ENCODE measurements at places on chromosomes 11 and 22.

DNA sequence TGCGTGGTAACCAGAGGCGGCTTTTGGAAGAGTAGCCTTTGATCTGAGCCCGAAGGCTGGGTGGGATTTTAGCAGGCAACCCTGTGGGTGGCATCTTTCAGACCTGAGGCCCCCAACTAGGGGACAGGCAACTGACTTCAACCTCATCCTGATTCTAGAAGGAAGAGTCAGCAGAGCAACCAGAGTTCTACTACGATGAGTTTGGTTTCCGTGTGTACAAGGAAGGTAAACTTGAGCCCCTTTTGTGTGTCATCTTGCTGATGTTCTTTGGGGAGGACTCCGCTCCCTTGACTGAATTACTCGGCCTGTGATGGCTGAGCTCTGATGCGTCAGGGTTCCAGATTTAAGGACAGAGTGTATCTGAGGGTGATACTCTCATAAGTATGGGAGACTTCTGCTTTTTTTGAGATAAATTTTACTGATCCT is 31.6 kb downstream of the SGSM3 start:
- no peak for DNase-seq

DNA sequence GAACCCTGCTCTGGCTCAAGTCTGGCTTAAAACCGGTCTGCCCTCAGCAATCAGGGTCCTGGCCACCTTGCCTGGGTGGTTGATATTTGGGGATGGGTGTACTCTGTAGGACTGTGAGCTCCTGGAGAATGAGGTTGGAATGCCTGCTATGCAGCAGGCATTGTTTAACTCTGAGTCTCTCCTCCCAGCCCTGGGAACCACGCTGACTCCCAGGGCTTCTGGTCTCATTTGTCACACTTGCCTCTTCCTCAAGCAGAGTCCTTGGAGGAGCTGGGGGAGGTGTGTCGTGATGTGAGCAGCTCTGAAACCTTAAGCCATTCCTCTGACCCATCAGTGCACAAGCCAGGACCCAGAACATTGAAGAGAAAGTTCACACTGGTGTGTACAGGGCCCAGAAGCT is 340.1 kb downstream of the MN1 start:
- DNase-seq: no peak

DNA sequence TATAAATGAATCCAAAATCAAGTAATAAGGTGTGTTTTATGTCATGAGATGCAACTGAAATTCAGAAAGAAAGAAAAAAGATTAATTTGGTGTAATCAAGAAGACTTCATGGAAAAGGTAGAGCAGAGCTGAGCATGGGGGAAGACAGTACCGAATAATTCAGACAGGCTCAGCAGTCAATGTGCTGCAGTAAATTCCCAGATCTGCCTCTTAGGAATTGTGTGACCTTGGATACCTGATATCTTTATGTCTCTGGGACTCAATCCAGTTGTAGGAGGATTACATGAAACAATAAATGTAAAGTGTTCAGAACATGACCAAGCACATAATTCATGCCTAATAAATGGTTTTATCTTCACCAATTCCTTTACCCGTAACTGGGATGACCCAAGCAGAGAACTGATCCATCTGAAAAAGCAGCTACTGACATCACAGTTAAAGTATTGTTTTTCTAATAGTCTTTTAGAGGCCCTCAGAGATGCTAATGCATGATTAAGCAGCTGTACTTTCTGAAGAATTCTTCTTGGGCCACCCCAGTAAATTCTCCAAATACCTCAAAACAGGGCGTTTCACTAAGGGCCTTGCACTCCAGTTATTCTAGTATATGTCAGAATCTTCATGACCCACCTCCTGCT is 7.8 kb downstream of the MS4A12 start:
- DNase-seq: no peak

GRCh38 chr11:102134597-102134996 is 24.4 kb downstream of the YAP1 start:
- DNase-seq: no peak

GRCh38 chr11:6926208-6927029 is at the start of gene ZNF215:
TSS of gene ZNF215 (plus strand) at chr11:6926426. CDS start at chr11:6932273, 5,847 bp downstream.
- DNase-seq: no peak

- peak; percentile 25 for DNase-seq
These were observed 6.7 kb upstream of the CCDC90B start for GRCh38 chr11:83292709-83293456.

GRCh38 chr11:46367244-46367915 is 14.1 kb upstream of the MDK start:
- DNase-seq: peak; percentile 69

DNA sequence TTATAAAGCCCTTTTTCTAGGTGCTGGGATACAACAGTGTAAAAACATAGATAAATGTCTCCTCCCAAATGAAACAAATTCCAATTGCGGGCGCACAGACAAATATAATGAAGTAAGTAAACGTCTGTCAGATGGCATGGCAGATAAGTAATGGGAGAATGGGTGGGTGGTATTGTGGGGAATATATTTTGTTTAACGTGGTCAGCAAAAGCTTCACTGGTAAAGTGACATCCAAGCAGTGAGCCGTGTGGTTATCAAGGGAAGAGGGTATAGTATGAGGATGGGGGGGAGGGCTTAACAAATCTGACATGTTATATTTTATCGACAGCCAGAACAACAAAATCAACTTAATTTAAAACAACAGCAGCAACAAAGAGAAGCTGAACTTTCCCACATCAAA is 1.2 kb downstream of the SVIP start:
- no peak for DNase-seq

DNA sequence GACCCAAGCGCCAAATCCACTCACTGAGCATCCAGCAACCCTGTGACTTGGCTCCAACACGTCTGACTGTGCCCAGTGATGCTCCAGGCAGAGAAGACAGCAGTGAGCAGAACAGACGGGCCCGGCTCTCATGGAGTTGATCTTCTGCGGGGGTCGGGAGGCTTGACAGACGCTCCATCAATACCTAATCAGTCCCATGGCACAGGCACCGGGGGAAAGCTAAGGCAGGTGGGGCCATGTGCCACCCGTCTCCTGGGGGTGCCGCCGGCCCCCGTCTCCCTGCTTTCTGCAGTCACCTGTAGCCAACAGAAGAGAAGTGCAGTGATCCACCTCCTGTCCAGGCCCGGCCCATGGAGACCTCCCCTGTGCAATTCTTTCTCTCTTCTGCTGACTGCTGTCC is 47.5 kb downstream of the LINC01488 start:
- no peak for DNase-seq

DNA sequence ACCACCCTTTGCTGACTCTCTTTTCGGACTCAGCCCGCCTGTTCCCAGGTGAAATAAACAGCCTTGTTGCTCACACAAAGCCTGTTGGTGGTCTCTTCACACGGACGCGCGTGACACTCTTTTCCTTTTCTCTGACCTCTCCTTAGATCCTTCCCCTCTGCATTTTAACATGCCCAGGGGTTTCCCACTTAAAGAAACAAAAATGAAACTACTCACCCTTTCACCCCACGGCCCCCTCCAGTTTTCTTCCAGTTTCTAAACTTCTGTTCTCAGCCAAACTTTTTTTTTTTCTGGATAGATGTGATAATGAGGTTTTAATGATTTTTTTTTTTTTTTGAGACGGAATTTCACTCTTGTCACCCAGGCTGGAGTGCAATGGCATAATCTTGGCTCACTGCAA is 32.8 kb upstream of the NUP50 start:
- no peak for DNase-seq

- no peak for DNase-seq
These were observed 53.4 kb upstream of the ANO1 start for GRCh38 chr11:70024773-70025045.

- DNase-seq: no peak
These were observed 191.6 kb upstream of the CCDC90B start for GRCh38 chr11:83477772-83478171.

- no peak for DNase-seq
These were observed 17.0 kb downstream of the CDKN1C start for GRCh38 chr11:2868506-2869133.

GRCh38 chr11:120964857-120965256 is 59.0 kb upstream of the TBCEL start:
- no peak for DNase-seq

DNA sequence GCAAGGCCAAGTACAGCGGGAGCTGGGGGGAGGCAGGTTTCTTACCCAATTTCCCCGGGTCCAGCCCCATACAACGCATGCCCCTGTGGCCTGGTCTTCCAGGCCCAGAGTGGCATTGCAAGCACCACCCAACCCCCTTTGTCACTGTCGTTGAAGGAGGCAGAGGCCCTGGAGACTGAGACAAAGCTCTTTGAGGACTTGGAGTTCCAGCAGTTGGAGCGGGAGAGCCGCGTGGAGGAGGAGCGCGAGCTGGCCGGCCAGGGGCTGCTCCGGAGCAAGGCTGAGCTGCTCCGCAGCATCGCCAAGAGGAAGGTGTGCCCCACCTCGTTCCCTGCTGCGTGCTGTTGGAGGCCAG is 27.8 kb downstream of the PHLDB1 start:
- DNase-seq: no peak

DNA sequence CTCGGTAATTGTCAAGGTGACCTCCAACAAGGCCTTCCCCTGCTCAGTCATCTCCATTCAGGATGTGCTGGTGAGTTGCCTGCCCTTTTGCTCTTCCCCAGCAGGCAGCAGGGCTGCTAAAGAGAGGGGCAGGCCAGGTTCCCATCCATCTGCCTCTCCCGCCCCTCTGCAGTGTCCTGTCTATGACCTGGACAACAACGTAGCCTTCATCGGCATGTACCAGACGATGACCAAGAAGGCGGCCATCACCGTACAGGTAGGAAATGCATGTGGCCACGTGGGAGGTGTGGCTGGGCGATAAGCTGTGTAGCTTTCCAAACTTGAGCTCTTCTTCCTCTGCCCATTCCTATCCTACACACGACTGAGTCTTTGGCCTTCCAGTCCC is 4.0 kb downstream of the SIDT2 start:
- DNase-seq: no peak

DNA sequence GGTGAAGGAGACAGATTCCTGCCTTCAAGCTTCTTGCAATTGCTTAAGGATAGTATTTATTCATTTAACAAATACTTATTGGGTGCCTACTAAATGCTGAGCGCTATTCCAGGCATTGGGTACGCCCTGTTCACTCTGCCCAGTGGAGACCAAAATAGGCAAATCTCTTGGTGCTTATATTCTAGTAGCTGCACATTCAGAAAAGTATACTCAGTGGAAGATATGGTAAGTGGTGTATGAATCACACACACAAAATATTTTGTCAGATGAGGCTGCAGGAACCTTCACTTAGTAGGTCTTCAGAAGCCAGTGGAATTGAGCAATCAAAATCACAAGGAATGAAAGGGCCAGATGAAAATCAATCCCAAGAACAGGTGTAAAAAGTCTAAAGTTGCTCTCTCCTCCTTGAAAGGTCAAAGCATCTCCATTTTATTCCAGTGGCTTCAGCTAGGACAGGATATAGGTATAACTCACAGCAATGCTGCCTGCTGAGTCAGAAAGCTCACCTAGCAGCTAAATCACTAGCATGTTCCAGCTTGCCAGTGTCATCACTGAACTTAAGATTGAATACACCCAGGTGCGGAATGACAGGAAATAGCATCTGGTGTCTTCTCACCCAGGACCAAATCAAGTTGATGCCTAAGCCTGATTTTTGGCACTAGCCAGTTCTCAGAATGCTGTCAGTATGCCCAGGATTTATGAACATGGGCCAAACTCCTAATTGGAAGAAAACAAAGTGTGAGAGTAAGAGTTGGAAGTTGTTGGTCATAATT is 83.9 kb downstream of the AMOTL1 start:
- no peak for DNase-seq

DNA sequence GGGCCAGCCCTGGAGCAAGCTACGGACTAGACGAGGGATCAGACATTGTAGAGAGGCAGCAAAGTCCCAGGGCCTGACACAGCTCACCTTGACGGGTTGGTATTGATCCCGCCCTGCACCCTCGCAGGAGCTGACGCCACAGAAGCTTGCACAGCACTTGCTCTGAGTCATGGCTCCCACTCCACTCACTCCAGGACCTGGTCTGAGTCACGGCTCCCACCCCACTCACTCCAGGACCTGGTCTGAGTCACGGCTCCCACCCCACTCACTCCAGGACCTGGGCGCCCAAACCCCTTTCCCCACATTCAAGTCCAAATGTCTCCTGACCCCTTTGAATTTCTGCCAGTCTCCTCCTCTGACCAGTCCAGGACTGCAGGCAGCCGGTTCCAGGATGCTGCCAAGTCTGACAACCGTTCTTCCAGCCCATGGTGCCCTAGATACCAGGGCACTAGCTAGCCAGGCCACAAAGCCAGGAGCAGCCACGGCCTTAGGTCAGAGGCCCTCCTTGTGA is 6.0 kb upstream of the PNPLA5 start:
- no peak for DNase-seq

DNA sequence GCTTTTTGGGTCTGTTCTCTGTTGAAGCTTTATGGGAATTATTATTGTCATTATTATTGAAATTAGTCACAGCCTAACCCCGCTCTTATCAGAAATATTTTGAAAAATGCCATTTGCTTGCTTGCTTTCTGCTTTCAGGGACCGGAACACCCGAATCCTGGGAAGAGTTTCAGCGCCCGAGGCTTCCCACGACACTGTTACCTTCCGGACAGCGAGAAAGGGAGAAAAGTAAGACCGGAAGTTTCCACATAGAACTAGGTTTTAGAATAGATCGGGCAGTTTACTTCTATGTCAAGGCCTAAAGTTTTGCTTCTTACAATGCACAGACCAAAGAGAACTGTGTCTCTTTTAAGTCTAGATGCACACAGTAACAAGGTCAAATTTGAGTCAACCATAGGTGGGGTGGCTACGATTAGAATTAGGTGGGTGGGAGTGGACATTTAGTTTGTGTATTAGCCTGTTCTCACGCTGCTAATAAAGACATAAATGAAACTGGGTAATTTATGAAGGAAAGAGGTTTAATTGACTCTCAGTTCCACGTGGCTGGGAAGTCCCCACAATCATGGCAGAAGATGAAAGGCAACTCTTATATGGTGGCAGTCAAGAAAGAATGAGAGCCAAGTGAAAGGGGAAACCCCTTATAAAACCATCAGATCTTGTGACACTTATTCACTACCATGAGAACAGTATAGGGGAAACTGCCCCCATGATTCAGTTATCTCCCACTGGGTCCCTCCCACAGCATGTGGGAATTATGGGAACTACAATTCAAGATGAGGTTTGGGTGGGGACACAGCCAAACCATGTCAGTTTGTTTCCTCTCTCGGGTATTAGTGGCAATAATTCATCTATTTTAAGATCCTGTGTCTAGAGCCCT is 12.9 kb downstream of the MPEG1 start:
- no peak for DNase-seq

All from activated T-cell treated with anti-CD3 and anti-CD28 coated beads for 4 hours (primary cell).